GF-D8 (cell line): ENCODE measurements at places on chromosomes 4 and X.

- DNase-seq = no peak
Measured at GRCh38 chr4:55871299-55871800, 17.9 kb downstream of the EXOC1 start.

DNA sequence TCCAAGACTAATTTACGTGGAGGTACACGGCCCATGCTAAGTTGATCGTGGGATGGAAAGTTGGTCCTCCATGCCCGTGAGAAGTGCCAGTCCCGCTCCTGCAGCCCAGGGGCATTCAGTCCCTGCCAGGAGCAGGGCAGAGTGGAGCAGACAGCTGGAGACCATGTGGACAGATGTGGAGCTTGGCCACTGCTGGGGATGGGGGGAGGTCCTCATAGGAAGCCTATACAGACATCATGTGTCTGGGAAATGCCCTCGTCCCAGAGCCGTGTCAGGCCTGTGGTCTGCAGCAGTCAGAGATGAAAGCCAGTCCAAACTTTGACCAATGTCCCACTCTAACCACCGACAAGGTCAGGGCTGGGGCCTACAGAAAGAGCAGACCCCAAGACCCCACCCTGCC, 118.4 kb downstream of the CPZ start:
- DNase-seq = no peak

DNA sequence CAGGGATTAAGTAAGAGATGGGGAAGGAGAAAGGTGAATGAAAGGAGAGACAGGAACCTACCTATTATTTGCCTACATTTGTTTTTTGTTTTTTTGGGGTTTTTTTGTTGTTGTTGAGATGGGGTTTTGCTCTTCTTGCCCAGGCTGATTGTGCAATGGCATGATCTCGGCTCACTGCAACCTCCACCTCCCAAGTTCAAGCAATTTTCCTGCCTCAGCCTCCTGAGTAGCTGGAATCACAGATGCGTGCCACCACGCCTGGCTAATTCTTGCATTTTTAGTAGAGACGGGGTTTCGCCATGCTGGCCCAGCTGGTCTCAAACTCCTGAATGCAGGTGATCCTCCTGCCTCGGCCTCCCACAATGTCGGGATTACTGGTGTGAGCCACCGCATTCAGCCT, 57.9 kb downstream of the BCOR start:
- no peak for DNase-seq

GRCh38 chrX:47664737-47665136, 5.8 kb upstream of the UXT start:
- DNase-seq = no peak

DNA sequence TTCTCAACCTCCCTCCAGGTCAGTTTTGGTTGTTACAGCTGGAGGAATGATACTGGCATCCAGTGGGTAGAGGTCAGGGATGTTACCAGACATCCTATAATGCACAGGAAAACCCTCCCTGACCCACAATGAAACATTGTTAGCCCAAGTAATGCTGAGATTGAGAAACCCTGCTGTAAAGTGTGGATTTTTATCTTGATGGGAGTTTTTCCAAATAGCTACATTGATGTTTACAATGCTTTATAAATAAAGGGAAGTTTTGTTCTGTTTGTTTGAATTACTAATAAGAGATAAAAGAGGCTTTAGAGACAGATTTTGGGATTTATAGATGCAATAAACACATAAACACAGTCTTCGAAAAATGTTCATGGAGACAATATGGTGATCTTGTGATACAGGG, 194.0 kb upstream of the NUDT6 start:
- DNase-seq = no peak
